ENCODE measurements at places on chromosomes 1 and 21. TPM values are rescaled to one million over a fixed set of nuclear protein-coding genes. Genes with fewer than 3 reads are reported as not detected.

The DPT gene
- total RNA-seq, result not detected

The PRAMEF17 gene
- total RNA-seq, result not detected

The TMCC2 gene
- 0.51 TPM for total RNA-seq

The VHLL gene
- total RNA-seq, result 0.77 TPM

The MEX3A gene
- total RNA-seq, result 0.53 TPM

The PTPRC gene
- not detected for total RNA-seq

The OR2L8 gene
- not detected for total RNA-seq

GRCh38 chr1:150321826-150322166 lies 463 bp downstream of the PRPF3 start:
- peak; percentile 12 for DNase-seq

GRCh38 chr1:44512313-44512885 lies 107.3 kb downstream of the RNF220 start:
- DNase-seq, result no peak

DNA sequence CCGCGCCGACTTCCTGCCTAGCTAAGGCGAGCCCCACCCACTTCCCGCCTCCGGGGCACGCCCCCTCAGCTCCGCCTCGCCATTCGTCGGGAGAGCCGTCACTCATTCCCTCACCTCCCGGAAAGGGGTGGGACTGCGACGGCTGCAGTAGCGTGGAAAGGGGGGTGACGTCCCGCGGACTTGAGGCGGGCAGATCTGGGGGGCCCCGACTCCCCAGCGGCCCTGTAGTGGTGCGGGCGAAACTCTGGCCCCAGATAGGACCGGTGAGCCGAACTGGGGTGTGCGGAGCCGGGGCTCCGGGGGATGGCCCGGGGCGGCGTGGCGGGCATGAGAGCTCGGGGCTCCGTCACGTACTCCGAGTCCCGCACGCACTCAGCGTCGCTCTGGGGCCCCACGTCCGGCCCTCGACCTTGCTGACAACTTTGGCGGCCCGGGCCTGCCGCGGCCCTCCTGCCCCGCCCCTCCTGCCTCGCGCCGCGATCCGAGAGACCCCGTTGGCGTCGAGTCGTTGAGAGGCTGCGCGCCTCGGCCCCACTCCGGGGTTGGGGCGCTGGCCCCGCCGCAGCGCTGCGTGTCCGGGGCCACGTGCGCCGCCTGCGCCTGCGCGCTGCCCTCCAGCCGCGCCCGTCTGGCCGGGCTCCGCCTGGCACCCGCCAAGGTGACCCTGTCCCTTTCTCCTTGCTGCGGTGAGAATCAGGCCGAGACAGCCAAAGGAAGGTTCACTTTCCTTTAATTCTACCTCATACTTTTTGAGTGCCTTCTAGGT lies 395 bp upstream of the ENO1 start:
- peak; percentile 91 for DNase-seq

DNA sequence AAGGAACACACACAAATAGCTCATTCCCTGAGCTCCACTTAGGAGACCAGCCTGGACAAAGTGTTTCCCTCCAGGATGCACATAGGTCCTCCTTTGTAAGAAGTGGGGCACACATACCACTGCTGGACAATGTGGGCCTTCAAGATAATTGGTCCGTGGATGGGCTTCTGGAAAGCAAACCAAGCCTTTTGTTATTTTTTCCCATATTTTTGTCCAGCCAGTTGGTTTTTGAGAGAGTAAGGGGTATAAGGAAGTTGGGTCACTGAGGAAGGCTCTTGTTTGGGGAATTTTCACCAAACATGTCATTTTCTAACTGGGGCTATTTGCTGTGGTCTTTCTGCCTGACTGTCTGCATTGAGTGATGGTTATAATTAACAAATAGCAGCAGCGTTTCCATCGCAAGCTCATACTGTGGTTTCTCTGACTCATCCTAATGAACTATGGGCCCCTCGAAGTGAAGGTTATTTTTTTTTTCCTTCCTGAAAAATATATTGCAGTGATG lies 306.3 kb upstream of the DUSP10 start:
- DNase-seq, result peak; percentile 37

GRCh38 chr1:90833466-90834110 lies 116.5 kb upstream of the BARHL2 start:
- no peak for DNase-seq

DNA sequence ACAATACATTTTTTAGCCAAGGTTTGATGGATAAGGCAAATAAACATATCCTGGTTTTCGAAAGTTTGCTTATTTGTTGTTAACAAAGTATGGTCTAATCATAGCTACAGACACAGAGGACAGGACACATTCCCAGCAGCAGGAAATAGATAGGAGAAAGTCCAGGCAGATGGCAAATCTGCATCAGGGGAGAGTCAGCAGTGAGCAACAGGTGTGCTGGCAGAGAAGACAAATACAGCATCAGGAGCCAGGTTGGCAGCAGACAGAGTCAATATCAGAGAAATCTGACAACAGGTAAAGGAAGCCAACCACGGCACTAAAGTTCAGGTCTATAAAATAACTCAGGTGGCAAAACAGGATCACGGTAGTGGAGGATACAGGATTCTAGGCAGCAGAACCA lies 210.7 kb upstream of the PTBP2 start:
- no peak for DNase-seq

GRCh38 chr1:93707956-93708355 lies 26.3 kb upstream of the BCAR3 start:
- DNase-seq, result peak; percentile 29

GRCh38 chr1:9900142-9901043 lies 9.7 kb downstream of the CTNNBIP1 start:
- no peak for DNase-seq

- no peak for DNase-seq
Observed at GRCh38 chr21:28431022-28431421, 561.7 kb downstream of the LTN1 start.

GRCh38 chr1:246631426-246631825 lies 65.2 kb downstream of the CNST start:
- peak; percentile 55 for DNase-seq

GRCh38 chr1:79749607-79750006 lies 743.1 kb upstream of the ADGRL4 start:
- DNase-seq, result peak; percentile 62

- peak; percentile 61 for DNase-seq
Observed at GRCh38 chr1:145751491-145752037, 32.3 kb downstream of the CD160 start.

All from bronchial epithelial cell (primary cell).